Activated T-helper 2 cell treated with anti-CD3 and anti-CD28 coated beads, Interferon-gamma antibody, Interleukin-2, Interleukin-4, amounts not matched to agents 10 μg/mL and 5 μg/mL and 100 μg/mL, durations not matched to agents 14 hours and 24 hours and 36 hours (primary cell): ENCODE measurements at places on chromosomes 5 and 9. TPM values are rescaled to one million over a fixed set of nuclear protein-coding genes. Genes with fewer than 3 reads are reported as not detected.
A peak's percentile ranks its signal among the peaks of the same experiment; 100 is the strongest.

GRCh38 chr9:82560457-82560904 lies 502.5 kb downstream of the RASEF start:
- no peak for DNase-seq

GRCh38 chr9:131997779-131998178 lies 81.9 kb downstream of the MED27 start:
- DNase-seq, result no peak

DNA sequence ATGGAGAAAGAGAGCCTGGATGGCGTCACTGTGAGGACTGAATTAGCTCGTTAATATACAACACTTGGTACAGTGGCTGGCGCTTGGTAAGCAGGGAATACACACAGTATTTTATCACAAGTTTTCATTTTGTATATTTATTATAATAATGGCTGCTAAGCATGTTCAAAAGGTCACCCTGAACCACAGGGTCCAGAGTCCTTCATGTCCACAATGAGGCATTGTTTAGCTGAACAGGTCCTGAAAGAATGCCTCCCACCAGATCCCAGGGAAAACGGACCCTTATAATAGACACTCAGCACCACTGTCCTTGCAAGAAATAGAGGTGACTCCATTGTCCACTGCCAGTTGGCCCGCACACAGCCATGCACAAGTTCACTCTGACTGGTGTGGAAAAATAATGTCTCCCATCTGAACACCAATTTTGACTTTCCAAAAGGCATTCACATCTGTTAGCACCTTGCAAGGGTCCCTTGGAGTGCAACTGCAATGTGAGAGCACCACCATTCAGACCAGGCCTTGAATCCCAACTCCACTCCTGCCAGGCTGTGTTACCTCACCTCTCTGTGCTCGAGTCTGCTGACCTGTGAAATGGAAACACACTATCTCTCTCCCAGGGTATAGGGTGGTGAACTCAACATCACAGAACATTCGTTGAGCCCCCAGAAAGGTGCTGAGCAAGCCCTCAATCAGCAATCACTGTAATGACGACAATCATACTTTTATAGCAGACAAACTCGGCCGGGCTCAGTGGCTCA lies 3.9 kb downstream of the VDAC1 start:
- no peak for DNase-seq

DNA sequence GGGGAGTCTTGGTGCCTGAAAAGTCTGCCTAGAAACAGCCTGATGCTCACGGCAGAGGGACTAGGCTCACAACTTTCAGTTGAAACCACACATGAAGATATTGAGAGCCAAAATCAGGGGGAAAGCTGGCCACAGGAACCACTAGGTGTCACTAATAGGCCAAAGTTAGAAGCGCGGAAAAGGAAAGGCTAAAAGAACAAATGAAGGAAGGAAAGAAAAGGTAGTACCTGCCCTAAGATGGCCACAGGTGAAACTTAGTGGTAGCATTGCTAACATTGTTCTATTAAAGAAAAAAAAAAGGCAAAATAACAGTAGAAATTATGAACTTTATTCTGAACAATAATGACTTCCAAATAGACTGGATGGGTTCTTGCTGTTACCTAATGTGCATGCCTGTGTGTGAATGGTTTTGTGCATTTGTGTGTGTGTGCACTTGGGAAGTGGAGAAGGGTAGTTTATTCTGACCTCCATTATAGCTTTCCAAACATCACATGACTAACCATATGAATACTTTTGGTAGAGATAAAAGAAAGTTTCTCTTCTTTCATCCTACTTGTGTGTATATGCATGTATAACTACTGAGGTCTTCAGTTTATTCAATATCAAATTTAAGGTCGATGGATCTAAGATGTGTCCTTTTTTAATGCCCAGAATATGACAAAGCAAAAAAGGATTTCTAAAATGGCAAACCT lies 2.1 kb upstream of the RFESD start:
- peak; percentile 33 for DNase-seq

- no peak for DNase-seq
Observed at GRCh38 chr9:75033791-75034473, 5.8 kb upstream of the CARNMT1 start.

- no peak for DNase-seq
Observed at GRCh38 chr9:127857278-127857677, 2.8 kb upstream of the ENG start.

DNA sequence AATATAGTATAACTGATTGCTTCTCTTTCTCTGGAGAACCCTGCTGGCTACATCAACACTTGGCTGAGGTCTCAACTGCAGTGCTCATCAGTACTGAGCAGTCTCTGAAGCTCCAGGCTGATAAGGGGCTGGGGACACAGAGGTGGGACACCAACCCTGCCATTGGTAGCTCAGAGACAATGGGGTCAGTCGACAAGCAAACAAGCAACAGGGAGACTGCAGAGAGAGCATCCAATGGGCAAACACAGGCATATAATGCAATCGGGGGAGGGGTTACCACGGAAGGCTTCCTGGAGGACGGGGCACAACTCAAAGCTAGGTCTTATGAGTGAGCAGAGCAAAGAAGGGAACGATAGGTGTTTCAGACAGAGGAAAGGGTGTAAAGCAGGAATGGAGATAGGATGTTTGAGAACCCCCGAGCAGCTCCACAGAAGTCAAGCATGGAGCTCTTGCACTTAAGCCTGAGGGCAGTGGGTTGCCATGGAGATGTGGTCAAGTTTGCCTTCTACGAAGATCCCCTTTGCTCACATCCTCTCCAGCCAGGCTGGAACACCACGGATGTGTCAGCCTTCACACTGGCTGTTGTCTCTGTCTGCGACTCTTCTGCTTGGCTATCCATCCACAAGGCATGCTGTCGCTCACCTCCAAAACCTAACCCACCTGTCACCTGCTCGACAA lies 21.5 kb upstream of the AKNA start:
- DNase-seq, result no peak

DNA sequence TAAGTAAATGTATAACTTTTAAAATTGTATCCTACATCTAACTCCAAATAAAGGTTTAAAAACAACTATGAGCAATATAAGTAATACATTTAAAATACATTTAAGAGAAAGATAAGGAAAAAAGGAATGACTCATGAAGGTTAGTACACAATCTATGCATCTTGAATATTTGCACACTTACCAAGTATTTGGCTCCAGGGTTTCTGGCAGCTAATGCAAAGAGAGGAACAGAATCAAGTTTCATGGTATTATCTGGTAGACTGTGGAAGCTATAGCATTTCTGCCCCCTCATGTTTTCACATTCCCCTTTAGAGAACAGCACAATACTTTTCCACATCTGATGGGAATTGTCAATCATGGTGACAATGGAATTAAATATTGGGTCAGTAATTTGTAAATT lies 132.1 kb downstream of the COX7C start:
- DNase-seq, result no peak

- no peak for DNase-seq
Observed at GRCh38 chr5:91038180-91038808, 344.8 kb downstream of the ARRDC3 start.

DNA sequence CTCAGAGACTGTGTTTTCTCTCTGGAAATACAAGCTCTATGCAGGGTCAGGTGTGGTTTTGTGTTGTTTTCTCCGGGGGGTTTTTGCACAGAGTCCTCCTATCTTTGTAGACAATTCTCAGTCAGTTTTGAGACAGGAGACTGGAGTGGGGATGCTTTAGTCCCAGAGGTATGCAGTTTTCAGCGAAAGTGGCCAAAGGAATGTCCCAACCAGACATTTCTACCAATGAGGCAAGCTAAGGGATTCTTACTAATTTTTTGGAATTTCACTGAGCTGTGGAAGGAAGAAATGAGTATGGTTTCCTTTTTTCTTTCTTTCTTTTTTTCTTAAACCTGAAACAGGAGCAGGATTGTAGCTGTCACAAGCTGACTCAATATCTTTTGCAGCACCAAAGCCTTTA lies 35.3 kb upstream of the PLPP1 start:
- no peak for DNase-seq

DNA sequence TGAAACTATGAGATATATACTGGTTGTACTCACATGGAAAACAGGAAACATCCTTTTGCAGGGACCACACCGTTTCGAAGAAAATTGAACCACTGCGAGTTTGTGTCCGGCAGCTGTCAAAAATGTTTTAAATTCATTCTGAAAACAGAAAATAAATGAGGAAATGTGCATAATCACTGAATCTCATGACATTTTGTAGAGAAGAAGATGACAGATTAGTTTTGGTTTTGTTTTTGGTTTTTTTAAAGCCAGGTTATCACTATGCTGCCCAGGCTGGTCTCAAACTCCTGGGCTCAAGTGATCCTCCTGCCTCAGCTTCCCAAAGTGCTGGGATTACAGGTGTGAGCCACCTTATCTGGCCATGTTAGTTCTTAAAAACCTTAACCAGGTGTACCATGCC lies 3.5 kb downstream of the TXNDC8 start:
- no peak for DNase-seq

DNA sequence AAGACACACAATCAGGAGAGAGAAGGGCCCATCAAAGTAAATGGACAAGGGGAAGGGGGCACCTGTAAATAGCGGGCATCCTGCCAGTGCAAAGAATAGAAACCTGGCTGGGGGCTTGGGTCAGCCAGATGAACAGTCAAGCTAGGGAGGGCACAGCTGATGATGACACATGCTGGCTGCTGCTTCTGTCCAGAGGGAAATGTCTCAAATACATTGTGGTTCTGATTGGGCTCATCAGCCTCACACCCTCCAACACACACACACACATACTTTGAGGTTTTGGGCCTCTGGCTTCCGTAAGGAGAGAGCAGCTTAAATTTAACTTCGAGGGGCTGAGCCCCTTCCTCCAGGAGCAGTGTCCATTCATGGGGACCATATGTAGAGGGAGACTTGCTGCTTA lies 27.6 kb upstream of the SPATA31E1 start:
- no peak for DNase-seq

GRCh38 chr9:136532799-136533774 lies 12.8 kb downstream of the NOTCH1 start:
- DNase-seq, result peak; percentile 74

DNA sequence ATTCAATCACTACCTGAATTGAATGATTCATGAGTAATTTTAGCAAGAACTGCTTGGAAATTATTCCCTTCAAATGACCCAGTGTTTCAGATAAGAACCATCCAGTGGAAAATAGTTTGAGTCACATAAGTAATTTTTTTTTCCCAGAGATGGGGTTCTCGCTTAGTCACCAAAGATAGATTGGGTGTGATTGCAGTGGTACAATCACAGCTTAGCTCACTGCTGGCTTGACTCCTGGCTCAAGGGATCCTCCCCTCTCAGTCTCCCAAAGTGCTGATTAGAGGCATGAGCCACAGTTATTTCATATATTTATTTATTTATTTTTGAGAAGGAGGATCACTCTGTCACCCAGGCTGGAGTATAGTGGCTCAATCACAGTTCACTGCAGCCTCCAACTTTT lies 574.5 kb upstream of the ARRDC3 start:
- no peak for DNase-seq

- no peak for DNase-seq
Observed at GRCh38 chr9:8431505-8431904, 631.9 kb upstream of the DMAC1 start.

DNA sequence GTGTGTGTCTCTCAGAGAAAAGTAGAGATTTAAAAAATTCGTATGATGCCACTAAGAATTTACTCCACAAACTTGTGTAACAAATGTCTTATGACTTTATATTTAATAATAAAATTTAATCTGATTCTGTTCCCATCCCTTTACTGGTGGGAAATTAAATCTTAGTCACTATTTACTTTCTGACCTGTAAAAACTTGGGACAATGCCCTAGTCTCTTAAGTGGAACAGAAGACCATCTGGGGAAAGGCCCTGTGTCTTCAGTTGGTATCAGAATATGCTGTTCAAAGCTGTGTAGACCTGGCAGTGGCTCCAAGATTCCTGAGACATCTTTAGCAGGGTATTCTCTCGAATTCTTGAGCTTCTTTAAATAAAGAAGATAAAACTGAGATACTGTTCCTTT lies 2.6 kb upstream of the BDP1 start:
- DNase-seq, result no peak

- no peak for DNase-seq
Observed at GRCh38 chr5:119486-120097, 27.6 kb downstream of the PLEKHG4B start.

DNA sequence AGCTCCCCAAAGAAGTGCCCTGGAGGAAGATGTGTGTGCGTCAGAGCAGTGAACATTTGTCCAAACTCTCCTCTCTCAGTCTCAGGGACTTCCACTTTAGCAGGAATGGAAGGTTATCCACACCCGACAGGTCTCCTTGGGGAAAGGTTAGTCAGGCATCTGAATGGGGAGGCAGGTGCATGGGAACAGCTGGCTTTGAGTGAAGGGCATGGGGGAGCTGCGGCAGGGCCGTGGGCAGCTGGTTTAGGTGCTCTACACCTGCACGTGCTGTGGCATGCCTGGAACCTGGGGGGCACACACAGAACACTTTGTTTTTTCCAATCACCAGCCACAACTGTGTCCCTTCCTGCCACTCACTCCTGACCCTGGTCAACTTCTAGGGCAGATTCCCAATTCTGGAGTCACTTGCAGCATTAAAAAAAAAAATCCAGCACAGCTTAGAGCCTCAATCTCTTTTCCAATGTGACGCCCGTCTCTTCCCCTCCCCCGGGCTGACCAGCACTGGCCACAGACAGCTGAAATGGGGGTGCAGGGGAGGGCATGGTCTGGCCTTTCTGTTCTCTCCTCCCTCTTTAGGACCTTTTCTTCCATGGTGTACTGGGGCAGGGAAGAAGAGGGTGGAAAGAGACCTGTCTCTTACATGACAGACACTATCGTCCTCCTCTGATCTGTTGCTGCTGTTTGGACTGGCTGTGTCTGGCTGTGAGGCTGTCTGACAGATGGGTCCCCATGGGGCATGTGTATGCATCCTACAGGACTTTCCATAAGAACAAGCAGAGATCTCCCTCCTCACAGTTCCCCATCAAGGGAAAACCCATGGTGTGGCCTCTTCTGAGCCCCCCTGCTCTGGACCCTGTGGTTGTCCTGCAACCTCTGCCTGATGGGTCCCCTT lies 9.5 kb upstream of the IL3 start:
- DNase-seq, result no peak

GRCh38 chr9:70492319-70492777 lies 77.9 kb upstream of the KLF9 start:
- DNase-seq, result no peak

GRCh38 chr9:35406183-35406959 lies 83.5 kb upstream of the RUSC2 start:
- DNase-seq, result peak; percentile 30

- DNase-seq, result no peak
Observed at GRCh38 chr5:50575740-50576139, 90.7 kb upstream of the PARP8 start.

- DNase-seq, result no peak
Observed at GRCh38 chr5:68418201-68418600, 202.6 kb downstream of the PIK3R1 start.

The LAMC3 gene
- total RNA-seq, result not detected in 2 replicates

The SCGB3A2 gene
- total RNA-seq, result not detected in 2 replicates

The BTNL3 gene
- not detected in 2 replicates for total RNA-seq

The PCDHA1 gene
- 0.07 TPM in 1 of 2 replicates, not detected in the other for total RNA-seq

The PCDHA12 gene
- total RNA-seq, result not detected in 2 replicates

The BSPRY gene
- 11.1 and 12.5 TPM in 2 replicates for total RNA-seq

The CCDC183 gene
- 0.11 TPM in 1 of 2 replicates, not detected in the other for total RNA-seq

The SLC34A1 gene
- not detected in 2 replicates for total RNA-seq

The ZDHHC11 gene
- 10.5 and 11.9 TPM in 2 replicates for total RNA-seq

The OR1J2 gene
- not detected in 2 replicates for total RNA-seq

The SPATA31D4 gene
- not detected in 2 replicates for total RNA-seq

The CD180 gene
- 0.02 TPM in 2 replicates for total RNA-seq

The RANBP17 gene
- not detected in 2 replicates for total RNA-seq

The PCDHGC3 gene
- 0.21 and 0.23 TPM in 2 replicates for total RNA-seq

The PCDHGA4 gene
- total RNA-seq, result 0.44 and 0.57 TPM in 2 replicates

The ELAVL2 gene
- not detected in 2 replicates for total RNA-seq

The EQTN gene
- total RNA-seq, result not detected in 2 replicates

The CTNND2 gene
- total RNA-seq, result not detected in 2 replicates

The MACROH2A1 gene
- 285 and 302 TPM in 2 replicates for total RNA-seq
